Activated CD4-positive, alpha-beta T cell treated with anti-CD3 and anti-CD28 coated beads, Interleukin-2, amount 50 U/mL, for 16 hours (primary cell): ENCODE measurements at places on chromosomes 4 and X.

- DNase-seq, result no peak
Measured at GRCh38 chrX:24055043-24055356, 244 bp downstream of the EIF2S3 start.

- DNase-seq, result no peak
Measured at GRCh38 chr4:74364652-74365491, at the start of gene EREG. EREG (plus strand) TSS chr4:74365145; CDS start chr4:74365309, 164 bp downstream.

- DNase-seq, result no peak
Measured at GRCh38 chrX:17415242-17415810, 40.3 kb downstream of the NHS start.

- no peak for DNase-seq
Measured at GRCh38 chrX:81120258-81120935, 81.3 kb downstream of the HMGN5 start.

GRCh38 chrX:27555514-27555913, 34.6 kb upstream of the DCAF8L2 start:
- peak; percentile 5 for DNase-seq

GRCh38 chr4:187903106-187903505, 92.5 kb upstream of the ZFP42 start:
- no peak for DNase-seq

DNA sequence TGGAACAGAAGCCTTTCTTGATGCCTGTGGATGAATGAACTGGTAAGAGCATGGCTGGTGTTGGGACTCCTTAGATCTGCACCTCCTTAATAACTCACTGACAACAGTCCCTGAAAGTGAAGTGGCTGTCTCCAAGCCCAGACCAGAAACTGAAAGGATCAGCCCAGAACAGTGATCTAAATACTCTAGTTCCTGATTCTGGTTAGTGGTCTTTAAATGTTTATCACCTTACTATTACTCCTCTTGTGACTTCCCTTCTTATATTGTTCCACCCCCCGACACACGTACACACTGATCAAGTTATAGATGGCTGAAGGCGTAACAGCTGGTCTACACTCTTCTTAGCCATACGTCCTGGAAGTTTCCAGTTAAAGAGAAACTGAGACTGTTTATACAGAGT, 33.8 kb upstream of the ARMCX2 start:
- no peak for DNase-seq

GRCh38 chrX:16924631-16925480, 21.6 kb upstream of the REPS2 start:
- DNase-seq, result no peak

GRCh38 chr4:79653871-79654270, 245.8 kb upstream of the GK2 start:
- DNase-seq, result no peak

GRCh38 chr4:151324124-151324751, 1.2 kb downstream of the SH3D19 start:
- no peak for DNase-seq

- DNase-seq, result peak; percentile 84
Measured at GRCh38 chrX:121307449-121307848, 260.0 kb downstream of the GLUD2 start.

DNA sequence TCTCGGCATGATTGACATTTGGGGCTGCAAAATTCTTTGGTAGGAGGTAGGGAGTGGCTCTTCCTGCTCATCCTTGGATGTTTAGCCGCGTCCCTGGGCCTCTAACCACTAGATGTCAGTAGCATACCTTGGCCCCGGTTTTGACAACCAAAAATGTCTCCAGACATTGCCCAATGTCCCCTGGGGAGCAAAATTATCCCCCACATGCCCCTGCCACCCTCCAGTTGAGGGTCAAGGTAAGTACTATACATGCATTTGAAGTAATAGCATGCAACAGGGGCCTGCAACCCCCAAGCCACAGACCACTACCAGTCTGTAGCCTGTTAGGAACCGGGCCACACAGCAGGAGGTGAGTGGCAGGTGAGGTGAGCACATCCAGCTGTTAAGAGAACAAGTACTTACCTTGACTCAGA, 17.6 kb upstream of the KIAA1210 start:
- peak; percentile 4 for DNase-seq

DNA sequence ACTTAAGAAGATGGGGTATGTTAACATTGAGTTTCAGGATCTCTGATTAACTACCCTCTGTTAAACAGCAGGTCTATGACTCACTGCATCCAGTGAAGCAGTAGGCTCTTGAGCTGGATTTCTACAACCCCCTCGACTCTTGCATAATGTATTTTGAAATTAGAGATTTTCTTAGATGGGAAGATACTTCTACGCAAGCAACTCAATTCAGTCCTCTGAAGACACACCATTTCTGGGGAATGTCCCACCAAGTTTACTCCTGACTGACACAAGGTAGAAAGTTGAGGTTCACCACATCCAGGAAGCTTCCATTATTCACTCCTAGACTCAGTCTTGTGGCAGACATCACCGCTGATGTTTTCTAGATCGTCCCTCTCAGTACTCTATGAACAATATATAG, 12.9 kb downstream of the PALLD start:
- DNase-seq, result peak; percentile 74

GRCh38 chr4:82108506-82108905, 265.3 kb downstream of the HNRNPD start:
- no peak for DNase-seq
